ENCODE measurements at places on chromosomes 12 and 14. TPM values are rescaled to one million over a fixed set of nuclear protein-coding genes. Genes with fewer than 3 reads are reported as not detected.

Gene ABCD2
- 3.4 TPM for total RNA-seq

Gene FAM90A1
- total RNA-seq = not detected

Gene KRT83
- total RNA-seq = not detected

Gene PZP
- not detected for total RNA-seq

Gene NXPH4
- total RNA-seq = 0.34 TPM

GRCh38 chr14:54700717-54701116 lies 133.8 kb downstream of the SAMD4A start:
- peak; percentile 80 for ATAC-seq

DNA sequence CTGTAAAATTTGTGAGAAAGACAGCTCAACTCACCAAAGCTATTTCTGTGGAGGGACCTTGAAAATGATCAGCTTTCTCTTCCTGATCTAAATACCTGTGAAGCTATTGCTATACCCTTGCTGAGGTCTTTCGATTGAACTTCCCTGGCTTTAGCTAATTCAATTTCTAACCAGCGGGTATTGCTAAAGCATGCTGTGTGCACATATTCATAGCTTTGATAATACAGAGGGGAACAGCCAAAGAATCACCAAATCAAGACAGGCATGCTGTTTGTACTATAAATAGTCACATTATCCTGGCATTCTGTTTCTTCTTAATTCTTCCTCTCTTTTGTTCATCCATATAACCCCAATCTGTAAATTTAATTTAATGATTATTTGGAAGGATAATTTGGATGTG lies 233.0 kb downstream of the LRFN5 start:
- no peak for ATAC-seq

GRCh38 chr12:42267413-42268190 lies 29.6 kb upstream of the YAF2 start:
- ATAC-seq = no peak

DNA sequence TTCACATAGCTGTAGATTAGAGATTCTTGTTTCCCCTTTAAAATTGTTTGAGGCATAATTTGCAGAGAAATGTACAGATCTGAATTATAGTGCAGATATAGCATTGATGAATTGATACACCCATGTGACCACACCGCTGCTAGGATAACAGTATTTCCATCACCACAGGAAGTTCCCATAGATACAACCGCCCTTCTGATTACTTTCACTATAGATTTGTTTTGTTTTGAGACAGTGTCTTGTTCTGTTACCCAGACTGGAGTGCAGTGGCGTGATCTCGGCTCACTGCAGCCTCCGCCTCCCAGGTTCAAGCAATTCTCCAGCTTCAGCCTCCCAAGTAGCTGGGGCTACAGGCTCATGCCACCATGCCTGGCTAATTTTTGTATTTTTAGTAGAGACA lies 8.8 kb upstream of the ASPG start:
- ATAC-seq = peak; percentile 42

- no peak for ATAC-seq
Observed at GRCh38 chr12:51860986-51861385, 12.5 kb upstream of the FIGNL2 start.

- ATAC-seq = no peak
Observed at GRCh38 chr14:57057803-57058202, 210.9 kb downstream of the EXOC5 start.

DNA sequence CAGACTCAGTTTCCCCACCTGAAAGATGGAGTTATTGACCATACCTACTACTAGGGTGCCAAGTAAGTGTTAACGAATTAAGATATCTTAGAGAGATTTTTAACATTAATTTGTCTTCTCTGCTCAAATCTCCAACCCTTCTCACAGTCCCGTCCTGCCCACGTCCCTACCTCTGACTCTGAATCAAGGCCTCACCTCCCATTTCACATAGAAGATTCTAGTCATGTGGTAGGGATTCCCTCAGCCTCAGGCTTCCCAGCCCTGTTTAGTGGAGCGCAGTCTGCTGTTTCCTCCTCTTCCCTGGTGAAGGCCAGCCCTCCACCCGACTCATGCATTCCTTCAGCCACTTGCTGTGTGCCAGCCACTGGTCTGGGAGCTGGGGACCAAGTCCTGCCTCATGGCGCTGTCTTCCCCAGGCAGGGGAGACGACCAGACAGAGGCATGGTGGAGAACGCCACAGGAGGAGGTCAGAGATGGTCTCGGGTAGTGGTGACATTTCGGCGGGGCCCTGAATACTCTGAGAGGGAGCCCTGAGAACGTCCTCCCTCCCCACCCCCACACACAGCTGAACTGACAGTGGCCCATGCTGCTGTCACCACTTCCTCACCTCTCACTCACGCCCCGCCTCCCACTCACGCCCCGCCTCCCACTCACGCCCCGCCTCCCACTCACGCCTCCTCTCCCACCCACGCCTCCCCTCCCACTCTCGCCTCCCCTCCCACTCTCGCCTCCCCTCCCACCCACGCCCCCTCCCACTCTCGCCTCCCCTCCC lies 38.8 kb downstream of the TMEM63C start:
- ATAC-seq = no peak

DNA sequence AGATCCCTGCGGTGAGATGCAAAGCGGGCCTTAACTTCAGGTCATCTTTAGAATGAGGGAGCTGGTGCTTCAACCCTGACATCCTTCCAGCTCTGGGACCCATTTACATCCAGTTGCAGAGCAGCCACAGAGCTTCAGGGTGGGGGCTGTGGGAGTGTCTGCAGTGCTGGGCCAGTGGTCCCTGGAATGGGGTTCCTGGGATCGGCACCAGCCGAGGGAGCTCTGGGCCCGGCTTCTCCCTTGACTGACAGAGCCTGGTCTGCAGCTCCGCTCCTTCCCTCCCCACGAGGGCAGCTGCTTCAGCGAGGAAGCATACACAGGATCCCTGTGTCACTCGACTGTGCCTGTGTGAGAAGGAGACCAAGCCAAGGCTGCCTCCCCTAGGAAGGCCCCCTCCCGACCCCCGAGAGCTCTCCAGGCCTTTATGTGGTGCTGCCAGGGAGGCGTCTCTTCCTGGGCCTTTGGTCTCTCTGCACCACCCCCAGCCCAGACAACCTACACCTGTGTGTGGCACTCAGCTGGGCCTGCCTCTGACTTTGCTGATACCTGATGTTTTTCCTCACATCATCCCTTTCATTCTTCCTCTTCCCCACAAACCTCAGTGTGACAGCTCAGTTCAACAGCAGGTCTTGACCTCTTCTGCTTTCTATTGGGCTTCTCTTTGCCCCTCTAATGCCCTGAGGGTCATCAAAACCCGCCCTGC lies 48.1 kb upstream of the RIN3 start:
- ATAC-seq = no peak

DNA sequence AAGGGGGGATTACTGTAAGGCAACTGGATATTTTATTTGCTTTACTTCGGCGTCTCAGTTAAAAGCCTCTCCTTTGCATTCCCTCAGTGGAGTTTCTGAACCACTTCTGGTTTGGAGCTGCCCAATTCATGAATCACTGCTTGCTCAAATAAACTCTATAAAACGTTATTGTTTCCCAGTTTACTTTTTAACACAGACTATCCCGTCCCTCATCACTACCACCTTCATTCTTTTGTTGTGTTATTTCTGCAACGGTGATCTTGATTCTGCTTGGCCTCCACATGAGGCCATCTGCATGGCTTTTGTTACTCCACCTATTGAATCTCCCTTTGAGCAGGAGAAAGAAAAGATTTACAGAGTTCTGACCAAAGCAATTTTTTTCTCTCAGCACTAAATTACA lies 104.0 kb upstream of the PLEKHA5 start:
- no peak for ATAC-seq

DNA sequence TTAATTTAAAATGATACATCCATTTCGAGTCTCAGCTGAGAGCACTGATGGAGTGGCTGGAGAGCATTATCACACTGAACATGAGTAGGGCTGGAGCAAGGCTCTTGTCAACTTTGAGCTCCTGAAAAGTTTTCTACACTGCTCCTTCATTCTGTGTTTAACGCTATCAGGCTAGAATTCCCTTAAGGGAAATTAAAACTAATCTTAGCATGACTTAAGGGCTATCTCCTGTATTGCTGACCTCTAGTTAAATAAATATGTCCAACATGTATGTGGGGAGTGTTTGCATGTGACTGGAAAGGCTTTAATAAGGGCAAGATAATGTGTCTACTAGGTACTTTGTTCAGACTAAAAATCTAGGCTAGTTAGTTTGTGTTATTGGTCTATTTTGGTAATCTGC lies 116.7 kb upstream of the CAND1 start:
- ATAC-seq = no peak

DNA sequence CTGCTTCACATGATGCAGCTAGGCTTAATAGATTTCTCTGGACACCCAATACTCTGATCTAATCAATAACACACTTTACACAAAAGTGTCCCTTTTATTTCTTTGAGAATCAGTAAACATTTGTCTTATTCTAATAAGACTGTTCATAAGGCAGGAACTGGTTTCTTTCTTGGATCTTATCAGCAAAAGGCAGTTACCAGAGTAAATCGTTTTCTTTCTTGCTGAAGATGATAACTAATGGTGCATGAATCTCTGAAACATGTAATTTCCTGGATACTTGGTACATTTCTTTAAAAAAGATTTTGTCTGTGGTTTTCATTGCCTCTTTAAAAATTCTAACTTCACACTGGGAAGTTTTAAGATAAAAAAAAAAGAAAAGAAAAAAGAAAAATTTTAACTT lies 39.6 kb downstream of the WIF1 start:
- ATAC-seq = no peak

- no peak for ATAC-seq
Observed at GRCh38 chr14:22979748-22980392, 2.5 kb downstream of the AJUBA start.

DNA sequence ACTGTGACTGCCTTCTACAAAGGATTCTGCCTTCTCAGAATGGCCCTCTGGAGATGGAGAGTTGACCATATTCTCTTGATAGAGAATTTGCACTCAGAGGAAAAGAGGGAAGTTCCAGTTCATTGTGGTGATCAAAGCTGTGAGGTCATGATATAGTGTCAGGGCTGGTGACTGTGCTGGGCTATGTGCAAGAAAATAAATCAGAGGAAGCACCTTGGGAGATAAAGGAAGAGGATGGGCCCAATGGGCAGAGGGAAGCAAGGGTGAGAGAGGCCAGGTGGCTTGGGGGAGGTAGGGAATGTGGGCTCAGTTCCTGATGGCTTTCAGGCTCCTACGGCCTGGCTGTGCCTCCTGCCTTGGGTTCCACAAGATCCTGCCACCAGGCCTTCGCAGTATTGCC lies 145.8 kb downstream of the SLC8A3 start:
- ATAC-seq = no peak

- ATAC-seq = no peak
Observed at GRCh38 chr12:68870011-68870410, 62.0 kb downstream of the MDM2 start.

DNA sequence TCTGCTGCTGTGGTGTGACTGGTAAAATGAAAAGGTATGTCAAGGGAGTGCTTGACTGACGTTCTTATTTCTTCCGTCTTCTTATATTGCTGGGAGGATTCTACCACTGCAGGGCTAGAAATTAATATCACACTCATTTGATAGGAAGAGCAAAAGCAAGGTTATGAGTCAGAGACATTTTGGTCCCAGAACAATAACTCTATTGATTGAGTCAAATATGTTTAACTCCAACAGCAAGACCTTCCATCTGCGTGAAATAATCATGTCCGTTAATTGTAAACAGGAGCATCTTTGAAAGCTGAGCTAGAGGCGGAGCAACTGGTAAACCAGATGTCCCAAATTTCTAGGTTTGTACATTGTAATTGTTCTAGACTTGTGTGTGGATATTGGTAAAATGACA lies 1293.6 kb downstream of the AACS start:
- ATAC-seq = no peak

DNA sequence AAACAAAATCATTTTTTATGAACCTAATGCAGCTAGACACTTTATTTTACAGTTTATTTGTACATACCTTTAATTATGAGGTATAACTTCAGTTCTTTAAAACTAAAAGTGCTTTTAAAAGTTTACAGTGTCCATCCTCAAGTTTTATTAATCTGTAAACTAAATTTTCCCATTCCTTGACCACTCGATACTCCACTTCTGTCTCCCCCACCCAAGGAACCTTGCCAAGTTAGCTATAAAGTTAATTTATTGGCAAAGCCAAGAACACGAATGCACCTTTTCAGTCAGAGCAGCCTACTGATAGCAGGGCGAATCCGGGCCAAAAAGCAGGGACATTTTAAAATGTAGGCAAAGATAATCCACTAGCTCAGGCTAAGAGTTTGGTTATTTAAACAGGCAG lies 29.6 kb downstream of the NAA30 start:
- ATAC-seq = no peak

DNA sequence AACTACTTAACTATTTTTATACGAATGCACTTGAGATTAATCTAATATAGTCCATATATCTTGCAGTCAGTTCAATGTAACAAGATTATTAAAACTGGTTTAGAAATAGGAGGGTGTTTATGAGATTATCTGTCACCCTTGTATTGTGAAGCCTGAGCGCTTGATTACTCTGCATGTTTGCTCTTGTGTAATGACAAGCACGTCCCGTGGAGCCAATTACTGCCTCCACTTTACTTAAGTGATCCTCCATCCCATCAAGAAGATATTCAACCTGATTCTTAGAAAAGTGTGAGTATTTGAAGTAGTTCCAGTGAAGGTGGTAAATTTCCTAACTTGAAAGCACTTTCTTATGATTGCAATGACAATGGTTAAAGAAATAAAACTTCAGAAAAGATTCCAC lies 415.2 kb upstream of the GARIN6 start:
- ATAC-seq = no peak

DNA sequence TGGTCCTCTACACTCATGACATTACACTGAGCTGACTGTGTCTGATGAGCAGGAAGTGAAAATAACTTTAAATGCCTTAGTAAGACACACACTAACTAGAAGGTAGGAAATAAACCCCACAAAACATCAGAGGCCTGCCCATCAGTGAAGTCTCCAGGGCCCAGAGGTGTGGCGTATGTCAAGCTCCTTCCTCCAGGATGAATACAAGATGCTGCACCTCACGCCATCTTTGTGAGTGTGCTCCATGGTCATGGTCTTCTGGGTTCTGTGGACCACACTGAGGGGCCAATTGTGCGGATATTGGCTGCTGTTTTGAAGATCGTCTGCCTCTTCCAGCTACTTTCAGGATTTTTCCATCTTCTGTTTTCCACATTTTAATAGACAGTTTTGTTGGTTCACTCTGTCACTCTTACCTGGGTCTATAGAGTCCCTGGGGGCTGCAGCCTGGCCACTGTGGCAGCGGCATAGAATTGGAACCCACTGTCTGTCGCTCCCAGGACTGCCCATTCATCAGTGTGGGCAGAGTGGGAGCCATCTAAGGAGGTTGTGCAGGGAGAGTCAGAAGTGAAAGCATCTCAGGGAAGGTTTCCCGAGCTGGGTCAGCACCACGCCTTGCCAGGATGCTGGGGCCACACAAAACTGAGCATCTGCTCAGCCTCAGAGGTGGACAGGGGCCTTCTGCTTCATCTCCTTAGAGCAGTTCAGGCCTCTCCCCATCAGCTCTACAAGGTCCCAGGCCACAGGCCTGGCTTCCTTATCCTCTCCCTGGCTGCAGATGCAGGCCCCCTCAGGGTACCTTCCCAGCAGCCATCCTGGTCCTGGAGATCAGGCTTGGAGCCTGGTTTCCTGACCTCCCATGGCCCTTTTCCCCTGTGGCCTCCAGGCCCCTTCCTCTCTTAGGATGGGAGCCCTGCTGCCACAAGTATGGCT lies 57.5 kb upstream of the C14orf180 start:
- ATAC-seq = no peak

GRCh38 chr14:103384450-103385151 lies 614 bp upstream of the MARK3 start:
- ATAC-seq = no peak

- no peak for ATAC-seq
Observed at GRCh38 chr12:63208956-63209355, 58.0 kb upstream of the AVPR1A start.

Data from activated T-helper 17 cell treated with anti-CD3 and anti-CD28 coated beads, Interleukin-2, amount 50 U/mL, for 72 hours (primary cell).